Inflammatory macrophage (primary cell): ENCODE measurements at places on chromosomes 3 and 15.

DNA sequence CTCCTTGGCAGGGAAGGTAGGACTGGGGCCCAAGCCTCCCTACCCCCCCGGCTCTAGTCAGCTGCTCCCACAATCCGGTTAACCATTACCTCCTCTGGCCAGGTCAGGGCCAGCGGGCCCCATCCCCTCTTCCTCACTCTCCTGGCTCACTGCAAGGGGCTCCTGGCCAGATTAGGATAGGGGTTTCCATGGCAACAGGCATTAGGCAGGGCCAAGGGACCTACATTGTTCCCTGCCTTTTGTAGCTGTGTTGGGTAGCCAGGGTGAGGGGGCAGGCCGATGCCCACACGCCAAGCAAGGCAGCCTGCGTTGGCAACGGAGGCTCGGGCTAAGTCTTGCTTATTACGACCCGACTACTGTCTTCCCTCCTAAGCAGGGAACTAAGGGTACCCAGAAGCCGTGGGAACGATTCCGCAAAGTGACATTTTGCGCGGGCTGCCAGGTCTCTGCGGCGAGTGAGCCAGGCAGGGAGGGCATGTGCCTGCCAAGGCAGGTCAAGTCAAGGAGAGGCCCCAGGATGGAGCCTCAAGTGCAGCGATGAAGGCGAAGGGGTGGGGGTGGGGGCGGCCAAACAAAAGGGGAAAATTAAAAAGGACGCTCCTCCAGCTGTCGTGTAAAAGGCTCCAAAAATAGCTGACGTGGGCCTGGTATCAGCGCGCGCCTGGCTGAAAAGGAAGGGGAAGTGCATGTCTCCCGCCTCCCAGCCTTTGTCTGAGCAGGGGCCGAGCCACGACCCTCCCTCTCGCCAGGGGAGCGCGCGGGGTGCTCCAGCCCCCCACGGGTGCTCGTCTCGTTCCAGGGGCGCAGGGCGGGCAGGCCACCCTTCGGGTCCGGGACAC lies 919 bp downstream of the IDH2 start:
- DNase-seq, result peak; percentile 71

DNA sequence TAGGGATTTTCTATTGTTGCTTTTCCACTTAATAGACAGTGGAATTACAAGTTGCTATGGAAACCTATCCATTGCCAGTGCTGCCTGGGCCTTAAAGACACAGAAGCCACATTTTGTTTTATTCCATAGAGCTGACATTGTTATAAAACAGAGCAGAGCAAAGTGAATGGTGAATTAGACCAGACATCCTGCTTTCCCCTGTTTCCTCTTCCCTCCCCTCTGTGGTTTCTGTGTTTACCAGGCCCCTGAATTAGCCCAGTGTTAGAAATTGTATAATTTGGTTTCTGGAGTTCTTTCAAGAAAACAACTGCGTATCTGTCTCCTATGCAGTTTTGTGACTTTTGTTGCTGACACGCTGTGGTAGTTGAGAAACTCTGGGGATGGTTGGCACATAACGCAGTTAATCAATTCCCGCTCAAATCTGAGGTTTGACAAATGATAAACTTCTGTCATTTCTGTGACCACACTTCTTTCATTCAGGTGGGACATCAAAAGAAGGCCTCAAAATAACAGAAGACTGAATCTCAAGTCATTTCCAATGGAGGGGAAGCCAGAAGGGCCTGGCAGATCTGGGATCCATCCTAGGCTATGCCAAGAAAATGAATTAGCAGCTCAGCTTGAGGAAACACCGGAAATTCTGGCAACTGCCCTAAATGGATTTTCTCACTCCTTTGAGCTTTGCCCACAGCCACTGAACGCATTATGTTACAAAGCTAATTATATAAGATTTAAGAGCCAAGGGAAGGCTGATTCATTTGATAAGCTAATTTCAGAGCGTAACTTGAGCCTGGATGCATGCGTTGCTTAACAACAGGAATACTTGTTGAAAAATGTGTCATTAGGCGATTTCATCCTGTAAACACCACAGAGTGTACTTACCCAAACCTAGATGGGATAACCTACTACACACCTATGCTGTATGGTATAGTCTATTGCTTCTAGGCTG lies 46.9 kb downstream of the NR1D2 start:
- no peak for DNase-seq

DNA sequence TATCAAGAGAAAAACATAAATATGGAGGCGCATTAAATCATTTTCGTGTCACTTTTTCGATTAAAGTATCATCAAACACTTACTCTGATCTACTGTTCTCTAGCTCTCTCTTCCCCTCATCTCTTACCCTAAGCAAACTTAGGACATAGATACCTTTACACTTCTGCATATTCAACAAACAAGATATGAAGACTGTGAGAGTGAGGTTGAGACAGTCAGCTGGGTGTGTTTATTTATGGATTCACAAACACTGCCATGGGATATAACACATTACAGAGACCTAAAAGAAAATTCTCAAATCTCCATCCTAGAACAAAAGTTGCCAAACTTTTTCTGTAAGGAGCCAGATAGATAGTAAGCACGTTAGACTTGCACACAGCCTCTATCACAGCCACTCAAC lies 85.2 kb upstream of the ZNF385D start:
- no peak for DNase-seq

- DNase-seq, result peak; percentile 59
These were observed 40.9 kb upstream of the LDHAL6B start for GRCh38 chr15:59165726-59166125.

GRCh38 chr3:70315021-70315420 lies 2.6 kb upstream of the MDFIC2 start:
- no peak for DNase-seq

DNA sequence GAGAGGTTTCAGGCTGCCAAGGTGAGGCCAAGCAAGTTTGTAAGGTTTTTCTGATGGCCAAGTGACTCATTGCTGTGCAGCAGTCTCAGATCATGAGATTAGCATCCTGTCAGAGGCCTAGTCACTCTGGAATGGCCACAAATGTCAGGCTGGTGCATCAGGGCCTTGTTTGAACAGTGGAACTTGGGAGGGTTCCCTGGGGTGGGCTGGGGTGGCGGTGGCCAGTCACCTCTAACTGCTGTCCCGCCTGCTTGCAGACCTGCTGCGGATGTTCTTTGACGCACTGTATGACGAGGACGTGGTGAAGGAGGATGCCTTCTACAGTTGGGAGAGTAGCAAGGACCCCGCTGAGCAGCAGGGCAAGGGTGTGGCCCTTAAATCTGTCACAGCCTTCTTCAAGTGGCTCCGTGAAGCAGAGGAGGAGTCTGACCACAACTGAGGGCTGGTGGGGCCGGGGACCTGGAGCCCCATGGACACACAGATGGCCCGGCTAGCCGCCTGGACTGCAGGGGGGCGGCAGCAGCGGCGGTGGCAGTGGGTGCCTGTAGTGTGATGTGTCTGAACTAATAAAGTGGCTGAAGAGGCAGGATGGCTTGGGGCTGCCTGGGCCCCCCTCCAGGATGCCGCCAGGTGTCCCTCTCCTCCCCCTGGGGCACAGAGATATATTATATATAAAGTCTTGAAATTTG lies 2.8 kb upstream of the FAM131A start:
- DNase-seq, result no peak

DNA sequence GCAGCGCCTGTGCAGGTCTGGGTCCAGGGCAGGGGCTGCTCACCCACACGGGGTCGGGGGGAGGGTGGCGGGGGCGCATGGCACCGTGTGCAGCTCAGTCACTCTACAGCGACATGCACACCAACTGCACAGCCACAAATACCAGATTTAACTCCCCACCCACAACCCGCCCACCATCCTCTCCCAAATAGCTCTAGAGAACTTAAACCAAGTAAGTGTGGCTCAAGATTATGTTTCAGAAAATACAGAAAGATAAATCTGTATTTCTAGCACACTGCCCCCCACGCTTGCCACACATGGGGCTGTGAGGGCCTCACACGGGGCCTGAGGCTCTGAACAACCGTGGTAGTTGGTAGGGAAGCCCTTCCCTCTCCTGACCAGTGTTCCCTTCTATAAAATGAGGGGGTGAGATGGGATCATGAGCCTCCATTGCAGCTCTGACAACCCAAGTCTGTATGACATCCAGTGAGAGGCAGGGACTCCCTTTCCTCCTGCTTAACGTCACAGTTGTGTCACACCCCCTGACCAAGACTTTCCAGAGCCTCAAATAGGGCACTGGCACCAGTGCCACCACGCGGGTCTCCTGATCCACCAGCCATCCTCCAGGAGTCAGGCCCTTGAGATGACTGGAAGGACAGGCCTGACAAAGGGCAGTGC lies 23.1 kb downstream of the POC1A start:
- peak; percentile 68 for DNase-seq

GRCh38 chr3:4980229-4981203 lies 1.3 kb downstream of the BHLHE40 start:
- DNase-seq, result peak; percentile 93

GRCh38 chr3:174397848-174398247 lies 461.3 kb upstream of the NAALADL2 start:
- peak; percentile 56 for DNase-seq

GRCh38 chr15:31327669-31328427 lies 1.2 kb downstream of the KLF13 start:
- peak; percentile 43 for DNase-seq

- DNase-seq, result no peak
These were observed 364.4 kb upstream of the ARHGEF26 start for GRCh38 chr3:153756816-153757215.

GRCh38 chr15:52682781-52683180 lies 3.6 kb upstream of the ATOSA start:
- DNase-seq, result peak; percentile 13

- DNase-seq, result peak; percentile 56
These were observed 86.9 kb upstream of the SATB1 start for GRCh38 chr3:18512007-18512406.

GRCh38 chr15:90659481-90659880 lies 57.7 kb upstream of the BLM start:
- DNase-seq, result no peak

DNA sequence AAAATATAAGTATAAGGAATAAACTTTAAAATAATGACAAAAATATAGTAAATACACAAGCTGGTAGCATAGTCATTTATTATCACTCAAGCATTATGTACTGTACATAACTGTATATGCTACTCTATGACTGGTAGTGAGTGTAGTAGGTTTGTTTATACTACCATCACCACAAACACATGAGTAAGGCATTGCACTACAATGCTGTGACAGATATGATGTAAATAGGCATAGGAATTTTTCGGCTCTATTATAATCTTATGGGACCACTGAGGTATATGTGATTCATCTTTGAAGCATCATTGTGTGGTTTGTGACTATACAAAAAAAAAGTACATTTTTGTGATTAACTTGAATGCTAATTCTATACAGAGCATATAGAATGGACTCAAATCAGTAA lies 35.3 kb upstream of the FBN1 start:
- DNase-seq, result no peak

- no peak for DNase-seq
These were observed 30.8 kb downstream of the RTP4 start for GRCh38 chr3:187398955-187399354.

DNA sequence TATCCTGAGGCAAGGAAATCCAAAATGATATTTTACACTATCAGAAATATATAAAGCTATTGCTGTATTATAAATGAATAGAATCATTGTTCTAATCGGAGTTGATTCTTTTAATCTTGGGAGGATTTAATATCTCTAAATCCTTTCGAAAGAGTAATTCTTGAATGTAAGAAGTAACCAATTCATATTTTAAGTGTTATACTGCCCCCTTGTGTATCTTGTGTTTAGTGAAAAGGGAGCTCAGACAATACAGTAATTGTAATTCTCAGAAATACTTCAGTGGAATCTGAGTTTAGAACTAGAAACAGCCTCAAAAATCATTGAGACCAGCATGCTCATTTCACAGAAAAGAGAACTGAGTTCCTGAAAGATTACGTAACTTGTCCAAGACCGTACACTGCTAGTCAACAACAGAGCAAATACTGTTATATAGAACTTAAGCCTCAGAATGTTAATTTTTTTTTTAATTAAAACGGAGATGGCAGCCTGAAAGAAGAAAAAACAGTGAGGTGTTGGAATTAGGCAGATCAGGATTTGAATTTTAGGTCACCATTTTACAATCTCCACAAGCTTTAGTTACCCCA lies 42.9 kb downstream of the PLCH1 start:
- peak; percentile 84 for DNase-seq

GRCh38 chr3:112293368-112294321 lies at the start of gene SLC9C1:
SLC9C1 (minus strand) TSS chr3:112294216; CDS start chr3:112286791, 7,425 bp downstream.
- peak; percentile 70 for DNase-seq

- DNase-seq, result no peak
These were observed 35.1 kb downstream of the CYFIP1 start for GRCh38 chr15:22945071-22945470.

- no peak for DNase-seq
These were observed 211.7 kb downstream of the CLSTN2 start for GRCh38 chr3:140146668-140147067.

- no peak for DNase-seq
These were observed 117.5 kb downstream of the PDCD6IP start for GRCh38 chr3:33915796-33916546.

DNA sequence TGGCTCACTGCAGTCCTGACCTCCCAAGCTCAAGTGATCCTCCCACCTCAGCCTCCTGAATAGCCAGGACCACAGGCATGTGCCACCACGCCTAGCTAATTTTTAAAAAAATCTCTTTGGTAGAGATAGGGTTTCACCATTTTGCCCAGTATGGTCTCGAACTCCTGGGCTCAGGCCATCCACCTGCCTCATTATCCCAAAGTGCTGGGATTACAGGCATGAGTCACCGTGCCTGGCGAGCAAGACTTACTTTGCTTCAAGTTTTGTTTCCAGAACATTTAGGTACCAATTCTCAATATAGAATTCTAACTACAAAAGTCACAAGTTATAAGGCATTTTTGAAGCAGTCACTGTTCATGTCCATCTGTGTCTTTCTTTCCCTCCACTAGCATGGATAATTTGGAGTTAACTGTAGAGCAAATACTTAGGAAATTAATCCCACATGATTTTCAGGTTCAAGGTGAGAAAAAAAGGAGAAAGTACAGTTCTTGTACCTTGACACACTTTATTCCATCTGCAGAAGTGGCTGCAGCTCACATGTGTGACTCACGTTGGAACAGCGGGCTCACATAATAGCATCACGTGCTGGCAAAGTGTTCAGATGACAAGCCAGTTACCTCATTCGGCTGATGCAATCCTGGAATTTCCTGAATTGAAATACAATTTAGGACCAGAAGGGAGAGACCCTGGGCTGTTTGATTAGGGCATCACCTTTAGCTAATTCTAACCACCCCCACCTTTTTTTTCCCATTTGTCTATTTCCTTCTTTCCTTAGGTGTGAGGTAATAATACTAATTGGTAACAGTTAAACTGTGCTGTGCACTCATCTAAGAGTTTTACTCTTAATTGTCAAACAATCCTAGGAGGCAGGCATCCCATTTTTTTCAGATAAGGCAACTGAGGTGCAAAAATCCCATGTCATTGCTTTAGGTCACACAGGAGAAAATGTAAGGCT lies 46.9 kb upstream of the NEDD4 start:
- peak; percentile 7 for DNase-seq

DNA sequence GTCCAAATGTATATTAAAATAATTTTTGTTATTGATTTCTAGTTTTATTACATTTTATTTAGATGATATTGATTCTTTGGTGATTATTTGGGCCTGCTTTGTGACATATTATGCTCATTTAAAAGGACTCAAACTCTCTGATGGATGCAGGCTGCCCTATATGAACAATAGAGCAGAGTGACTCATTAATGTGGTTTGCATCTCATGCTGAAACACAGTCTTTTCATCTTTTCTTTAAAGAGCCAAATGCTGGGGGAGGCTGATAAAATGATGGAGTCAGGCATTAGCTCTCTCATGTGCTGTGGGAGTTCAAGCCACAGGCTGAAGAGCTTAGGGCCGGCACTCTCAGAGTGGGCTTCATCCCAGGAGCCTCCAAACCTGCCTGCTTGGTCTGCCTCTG lies 7.2 kb downstream of the PLA1A start:
- no peak for DNase-seq

- DNase-seq, result peak; percentile 63
These were observed 20.9 kb downstream of the KAT2B start for GRCh38 chr3:20060974-20061685.
